ENCODE measurements at places on chromosomes 11 and 22. TPM values are rescaled to one million over a fixed set of nuclear protein-coding genes. Genes with fewer than 3 reads are reported as not detected.

DNA sequence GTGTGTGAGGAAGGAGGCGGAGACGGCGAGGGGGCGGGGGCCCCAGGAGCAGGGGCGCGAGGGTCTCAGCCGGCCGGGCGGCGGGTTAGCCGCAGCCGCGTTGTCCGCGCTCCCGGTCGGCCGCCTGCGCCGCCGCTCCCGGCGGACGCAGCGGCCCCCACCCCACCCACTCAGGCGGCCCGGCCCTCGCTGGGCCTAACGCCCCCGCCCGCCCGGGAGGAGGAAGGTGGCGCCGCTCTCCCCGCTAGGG is at the start of gene FCHSD2:
Gene FCHSD2, minus strand, starts transcription at position 191 of the 250 bp plus-strand sequence. CDS start 441 bp downstream, outside the sequence.
- no peak for DNase-seq

GRCh38 chr11:105183987-105184386 is 44.4 kb upstream of the CARD18 start:
- DNase-seq: no peak

DNA sequence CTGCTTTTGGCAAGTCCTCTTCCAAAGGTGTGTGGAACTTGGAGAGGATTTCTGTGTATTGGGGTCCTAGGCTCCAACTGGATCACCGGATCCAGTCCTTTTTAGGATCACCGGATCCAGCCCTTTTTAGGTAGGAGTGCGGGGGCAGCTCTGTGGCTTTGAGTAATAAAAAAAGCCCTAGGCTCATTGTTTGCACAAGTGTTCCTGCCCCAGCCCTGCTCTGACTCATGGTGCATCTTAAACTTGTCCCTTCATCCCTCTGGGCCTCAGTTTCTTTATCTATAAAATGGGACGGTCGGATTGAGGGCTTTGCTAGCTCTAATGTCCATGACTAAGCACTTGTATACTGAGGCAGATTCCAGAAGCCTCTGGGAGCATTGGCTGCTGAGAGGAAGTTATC is 22.7 kb upstream of the CD44 start:
- no peak for DNase-seq

The MORC2 gene
- total RNA-seq: 28.7 TPM

DNA sequence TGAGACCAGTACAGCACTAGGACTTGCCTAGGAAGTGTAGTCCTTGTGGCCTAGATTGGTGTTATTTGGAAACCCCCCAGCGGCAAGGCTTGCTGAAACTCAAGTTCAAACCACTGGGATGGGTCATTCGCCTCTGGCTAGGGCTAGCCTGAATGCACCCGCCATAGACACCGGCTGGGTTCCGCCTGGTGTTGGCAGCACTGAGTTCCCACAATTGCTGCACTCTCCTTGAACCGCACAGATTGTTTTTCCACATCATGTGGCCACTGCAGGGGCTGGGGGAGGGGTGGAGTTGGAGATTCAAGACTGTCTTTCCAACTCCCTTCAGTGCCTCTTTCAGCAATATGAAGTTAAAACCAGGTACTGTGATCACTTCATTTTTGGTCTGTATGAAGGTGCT is 43.1 kb downstream of the CCDC73 start:
- no peak for DNase-seq

DNA sequence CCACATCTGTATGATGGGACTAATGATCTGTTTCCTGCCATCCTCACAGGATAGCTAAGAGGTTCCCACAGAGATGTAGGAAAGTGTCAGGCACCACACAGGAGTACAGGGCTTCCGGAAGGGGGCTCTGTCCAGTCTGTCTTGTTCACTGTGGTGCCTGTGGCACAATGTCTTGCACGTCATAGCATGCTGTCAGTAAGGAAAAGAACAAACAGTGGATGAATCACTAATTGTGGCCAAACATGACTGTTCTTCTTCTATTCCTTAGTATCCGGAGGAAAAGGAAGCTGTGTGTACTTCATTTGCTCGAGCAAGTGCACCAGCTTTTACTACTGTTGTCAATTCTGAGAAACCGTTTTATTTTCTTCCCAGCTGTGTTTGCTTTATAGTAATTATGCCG is 73.4 kb upstream of the YWHAH start:
- no peak for DNase-seq

GRCh38 chr11:45857961-45858474 is 10.7 kb downstream of the CRY2 start:
- DNase-seq: peak; percentile 65

The CASP12 gene
- 0.45 TPM for total RNA-seq

The PLAAT4 gene
- total RNA-seq: 13.0 TPM

DNA sequence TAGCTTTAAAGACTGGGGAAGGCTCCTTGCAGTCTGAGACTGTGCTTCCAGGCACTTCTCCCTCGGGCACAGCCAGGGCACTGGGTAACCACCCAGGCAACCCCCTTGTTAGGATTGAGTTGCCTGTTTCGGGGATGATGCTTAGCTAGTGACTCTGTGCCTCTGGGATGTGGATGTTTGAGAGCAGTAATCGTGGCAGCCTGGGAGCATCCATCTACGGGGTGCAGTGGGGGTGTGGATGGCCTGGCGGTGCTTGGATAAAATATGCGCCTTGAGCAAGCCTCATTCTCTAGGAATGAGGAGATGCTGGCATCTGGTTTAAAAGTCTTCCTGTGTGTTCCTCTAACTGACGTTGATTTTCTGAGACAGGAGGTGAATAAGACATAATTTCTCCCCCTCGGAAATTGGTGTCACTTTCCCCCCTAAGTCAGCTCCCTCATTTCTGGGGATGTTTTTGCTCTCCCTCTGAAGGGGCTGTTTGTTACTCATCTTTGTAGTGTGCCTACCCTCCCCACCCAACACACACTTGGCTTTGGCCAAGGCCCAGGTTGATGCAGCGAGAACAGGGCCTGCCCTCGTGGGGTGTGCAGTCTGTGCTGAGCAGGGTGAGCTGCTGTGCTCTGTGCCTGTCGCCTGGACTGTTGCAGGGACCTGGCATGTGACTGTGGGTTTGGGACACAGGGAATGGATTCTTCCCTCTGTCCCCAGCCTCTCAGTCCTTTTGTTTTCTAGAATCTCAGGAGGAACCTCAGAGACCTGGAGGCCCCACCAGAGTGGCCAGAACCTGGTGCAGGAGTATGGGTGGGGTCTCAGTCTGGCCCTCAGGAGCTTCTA is 2.0 kb downstream of the GNAZ start:
- DNase-seq: peak; percentile 51

The HTR3A gene
- not detected for total RNA-seq

The PTGDR2 gene
- total RNA-seq: 0.19 TPM

The EHBP1L1 gene
- 78.6 TPM for total RNA-seq

The PKDREJ gene
- total RNA-seq: not detected

DNA sequence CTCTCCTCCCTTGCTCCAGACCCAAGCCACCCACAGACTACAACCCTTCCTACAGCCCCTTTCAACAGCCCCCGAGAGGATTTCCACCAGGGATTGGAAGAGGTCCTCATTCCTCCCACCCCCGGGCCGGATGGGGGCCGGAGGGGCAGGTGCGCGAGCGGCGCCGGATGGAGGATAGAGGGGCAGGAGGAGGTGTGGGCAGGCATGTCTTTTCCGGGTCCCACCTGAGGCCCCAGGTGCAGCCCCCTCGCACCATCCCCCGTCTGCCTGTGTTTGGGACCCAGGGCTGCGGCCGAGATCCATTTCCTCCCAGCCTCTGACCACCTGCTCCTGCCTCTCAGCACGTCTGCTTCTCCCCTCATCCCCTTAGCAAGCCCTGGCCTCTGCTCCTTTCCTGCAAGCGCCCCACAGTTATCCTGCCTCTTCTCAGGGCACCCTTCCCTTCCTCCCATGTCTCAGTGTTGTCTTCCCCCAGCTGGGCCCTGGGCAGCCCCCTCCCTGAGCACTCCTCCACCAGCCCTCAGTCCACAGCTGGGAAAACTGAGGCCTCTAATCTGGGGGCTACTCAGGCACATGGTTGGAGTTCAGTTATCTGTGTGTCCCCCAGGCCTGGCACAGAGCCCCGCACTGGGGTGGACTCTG is 19.3 kb upstream of the CBX7 start:
- peak; percentile 85 for DNase-seq

GRCh38 chr22:34950489-34950888 is 115.5 kb upstream of the ISX start:
- DNase-seq: no peak

GRCh38 chr11:19577976-19578619 is 134.5 kb upstream of the NAV2 start:
- no peak for DNase-seq

DNA sequence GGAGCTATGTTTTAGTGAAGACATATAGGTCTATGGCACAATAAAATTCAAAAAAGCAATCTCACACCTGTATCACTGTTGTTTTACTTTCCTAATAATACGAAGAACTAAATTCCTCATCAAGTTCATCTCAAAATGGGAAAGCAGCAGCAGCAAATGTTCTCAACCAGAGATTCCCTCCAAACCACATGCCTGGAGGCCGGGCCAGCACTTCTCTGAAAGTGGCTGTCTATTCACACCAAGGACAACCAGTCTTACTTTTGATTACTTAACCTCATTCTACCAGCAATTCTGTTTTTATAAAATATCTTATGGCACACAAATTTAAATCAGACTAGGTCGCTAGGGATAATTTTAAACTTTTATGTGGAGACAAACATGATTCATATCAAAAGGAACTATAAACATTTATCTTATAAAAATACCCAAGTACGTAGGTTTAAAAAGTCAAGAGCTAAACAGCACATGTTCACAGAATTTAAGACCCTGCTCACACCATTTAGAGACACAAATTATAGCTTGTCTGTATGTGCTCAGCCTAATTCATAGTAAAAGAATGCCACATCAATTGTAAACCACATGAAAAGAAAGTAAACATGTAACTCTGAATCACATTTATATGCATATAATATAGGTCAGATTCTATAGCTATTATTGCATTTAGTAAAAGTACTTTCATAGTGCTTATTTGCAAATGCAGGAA is 46.1 kb downstream of the RRAS2 start:
- DNase-seq: no peak

GRCh38 chr11:64894070-64894811 is 15.8 kb upstream of the EHD1 start:
- DNase-seq: peak; percentile 96

DNA sequence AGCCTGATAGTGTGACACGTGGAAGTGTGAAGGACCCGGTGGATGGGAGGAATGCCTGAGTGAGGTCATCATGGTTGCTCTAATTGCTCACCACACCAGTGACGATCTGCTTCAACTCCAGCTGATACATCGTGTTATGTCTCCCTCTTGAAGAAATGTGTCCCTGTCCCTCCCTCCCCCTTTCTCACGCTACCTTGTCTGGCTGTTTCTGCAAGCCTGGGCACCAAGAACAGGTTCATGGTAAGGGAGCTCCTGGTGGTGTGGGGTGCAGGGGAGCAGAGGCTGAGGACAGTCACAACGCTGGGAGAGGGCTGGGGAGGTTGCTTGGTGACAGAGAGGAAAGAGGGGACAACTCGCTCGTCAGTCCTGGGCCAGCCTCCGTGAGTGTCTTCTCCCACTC is 413.4 kb downstream of the SOX6 start:
- no peak for DNase-seq

DNA sequence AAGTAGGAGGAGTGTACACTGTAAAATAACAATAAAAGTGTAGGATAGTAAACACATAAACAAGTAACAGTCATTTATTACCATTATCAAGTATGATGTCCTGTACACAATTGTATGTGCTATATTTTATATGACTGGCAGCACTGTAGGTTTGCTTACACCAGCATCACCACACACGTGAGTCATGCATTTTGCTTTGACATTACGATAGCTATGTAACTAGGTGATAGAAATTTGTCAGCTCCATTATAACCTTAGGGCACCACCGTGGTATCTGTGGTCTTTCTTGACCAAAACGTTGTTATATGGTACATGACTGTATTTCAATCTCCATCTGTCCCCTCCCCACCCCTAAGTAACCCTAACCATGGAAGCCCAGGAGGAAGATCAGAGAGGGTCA is 1.1 kb downstream of the DNAL4 start:
- no peak for DNase-seq

DNA sequence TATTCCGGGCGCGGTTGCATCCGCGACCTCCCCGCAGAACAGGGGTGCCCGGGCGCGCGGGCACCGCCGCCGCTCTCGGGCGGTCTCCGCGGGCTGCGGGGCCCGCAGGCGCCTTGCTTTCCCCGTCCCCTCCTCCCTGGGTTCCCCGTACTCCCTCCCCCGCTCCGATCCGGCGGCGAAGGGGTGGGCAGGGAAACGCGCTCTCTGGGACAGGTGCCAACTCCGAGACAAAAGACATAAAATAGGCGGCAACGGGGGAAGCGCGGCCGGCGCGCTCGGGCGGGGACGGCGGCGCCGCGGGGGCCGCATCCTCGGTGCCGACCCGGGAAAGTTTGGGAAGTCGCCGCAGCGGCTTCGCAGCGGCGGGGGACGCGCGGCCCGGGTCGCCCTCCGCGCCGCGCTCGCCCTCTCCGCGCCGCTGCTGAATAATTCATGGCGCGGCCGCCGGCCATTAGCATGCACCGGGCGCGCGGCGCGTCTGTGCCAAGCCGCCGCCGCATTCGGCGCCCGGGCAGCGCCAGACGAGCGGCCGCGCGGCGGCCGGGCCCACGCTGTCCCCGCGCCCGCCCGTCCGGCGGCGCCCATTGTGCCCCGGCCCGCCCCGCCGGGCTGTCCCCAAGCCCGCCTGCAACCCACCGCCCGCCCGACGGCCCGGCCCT is 78.7 kb upstream of the PPARA start:
- peak; percentile 96 for DNase-seq

DNA sequence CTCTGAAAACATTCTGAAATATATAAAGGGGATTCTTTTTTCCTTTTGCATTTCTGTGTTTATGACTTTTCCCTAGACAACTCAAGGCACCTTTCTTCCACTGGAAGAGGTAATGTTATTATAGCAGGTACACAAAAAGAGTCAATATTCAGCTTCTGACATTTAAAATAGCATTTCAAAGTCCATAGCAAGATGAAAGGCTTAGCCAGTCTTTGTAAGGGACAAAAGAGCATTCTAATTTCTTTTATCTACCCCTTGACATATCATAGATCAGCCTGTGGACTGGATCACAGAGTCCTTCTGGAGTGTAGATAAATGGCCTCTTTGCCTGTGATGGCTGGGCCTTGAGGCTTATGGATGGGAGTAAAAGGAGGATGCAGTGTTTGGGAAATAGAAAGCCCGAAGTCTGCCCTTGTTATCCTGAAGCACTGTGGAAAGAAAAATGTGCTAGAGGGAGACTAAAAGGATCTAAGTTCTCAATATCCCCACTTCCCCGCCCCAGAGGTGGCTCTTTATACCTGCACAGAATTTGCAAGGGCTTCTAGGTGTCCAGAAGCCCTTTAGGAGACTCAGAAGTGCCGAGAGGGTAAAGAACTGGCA is 1.6 kb upstream of the HEPACAM start:
- no peak for DNase-seq

DNA sequence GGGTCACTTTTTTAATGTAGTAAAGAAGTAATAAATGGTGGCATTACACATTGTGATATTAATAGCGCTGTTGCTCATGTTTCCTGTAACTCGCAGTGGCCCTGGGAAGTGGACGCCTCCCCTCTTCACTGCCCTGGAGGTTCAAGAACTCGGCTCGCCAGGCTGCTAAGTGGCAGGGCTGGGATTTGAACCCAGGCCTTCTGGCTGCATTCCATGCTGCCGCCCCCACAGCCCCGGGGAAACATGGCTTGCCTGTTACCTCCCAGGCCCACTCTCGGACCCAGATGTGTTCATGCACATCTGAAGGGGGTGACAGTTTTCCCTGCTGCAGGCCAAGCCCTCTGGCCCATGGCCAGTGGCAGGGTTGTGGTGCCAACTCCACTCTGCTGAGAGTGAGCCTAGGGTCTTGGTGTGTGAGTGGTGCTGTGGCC is 25.0 kb upstream of the MGAT3 start:
- no peak for DNase-seq

- no peak for DNase-seq
Measured at GRCh38 chr22:48340191-48340590, 1487.5 kb downstream of the BRD1 start.

The RIMBP3B gene
- 0.06 TPM for total RNA-seq

- DNase-seq: no peak
Measured at GRCh38 chr11:7576726-7577290, 63.0 kb downstream of the PPFIBP2 start.

- no peak for DNase-seq
Measured at GRCh38 chr11:74121804-74122203, 49.0 kb downstream of the C2CD3 start.

Measured in mesenteric fat pad (tissue), 1 donor.